ACHN (cell line): ENCODE measurements at places on chromosomes 5 and 9.

- DNase-seq: no peak
Observed at GRCh38 chr9:1200847-1201251, 150.7 kb downstream of the DMRT2 start.

DNA sequence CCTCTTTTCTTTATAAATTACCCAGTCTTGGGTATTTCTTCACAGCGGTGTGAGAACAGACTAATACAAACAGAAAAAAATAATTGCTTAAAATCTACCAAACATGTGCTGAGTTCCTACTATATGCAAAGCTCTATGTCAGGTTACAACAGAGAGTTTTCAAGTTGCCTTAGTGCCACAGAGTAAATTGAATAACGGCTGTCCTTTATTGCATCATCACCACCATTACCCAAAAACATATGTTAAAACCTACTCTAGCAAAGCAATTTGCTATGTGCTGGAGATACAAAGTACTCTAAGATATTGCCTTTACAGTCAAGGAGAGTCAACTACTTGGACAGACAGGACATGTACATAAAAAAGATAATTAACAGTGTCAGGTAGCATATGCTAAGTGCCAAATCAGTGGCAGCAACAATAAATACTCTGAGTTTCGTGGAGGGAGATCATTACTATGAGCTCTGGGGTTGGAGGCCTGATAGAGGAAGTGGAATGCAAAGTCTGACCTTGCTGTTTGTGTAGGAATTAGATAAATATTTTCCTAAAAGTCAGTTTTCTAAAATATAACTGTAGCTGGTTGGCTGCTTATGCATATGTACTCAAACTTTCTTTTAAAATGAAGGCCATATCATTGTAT is 1058.7 kb upstream of the WWC1 start:
- no peak for DNase-seq

GRCh38 chr5:52708463-52708862 is 79.3 kb upstream of the ITGA1 start:
- no peak for DNase-seq

DNA sequence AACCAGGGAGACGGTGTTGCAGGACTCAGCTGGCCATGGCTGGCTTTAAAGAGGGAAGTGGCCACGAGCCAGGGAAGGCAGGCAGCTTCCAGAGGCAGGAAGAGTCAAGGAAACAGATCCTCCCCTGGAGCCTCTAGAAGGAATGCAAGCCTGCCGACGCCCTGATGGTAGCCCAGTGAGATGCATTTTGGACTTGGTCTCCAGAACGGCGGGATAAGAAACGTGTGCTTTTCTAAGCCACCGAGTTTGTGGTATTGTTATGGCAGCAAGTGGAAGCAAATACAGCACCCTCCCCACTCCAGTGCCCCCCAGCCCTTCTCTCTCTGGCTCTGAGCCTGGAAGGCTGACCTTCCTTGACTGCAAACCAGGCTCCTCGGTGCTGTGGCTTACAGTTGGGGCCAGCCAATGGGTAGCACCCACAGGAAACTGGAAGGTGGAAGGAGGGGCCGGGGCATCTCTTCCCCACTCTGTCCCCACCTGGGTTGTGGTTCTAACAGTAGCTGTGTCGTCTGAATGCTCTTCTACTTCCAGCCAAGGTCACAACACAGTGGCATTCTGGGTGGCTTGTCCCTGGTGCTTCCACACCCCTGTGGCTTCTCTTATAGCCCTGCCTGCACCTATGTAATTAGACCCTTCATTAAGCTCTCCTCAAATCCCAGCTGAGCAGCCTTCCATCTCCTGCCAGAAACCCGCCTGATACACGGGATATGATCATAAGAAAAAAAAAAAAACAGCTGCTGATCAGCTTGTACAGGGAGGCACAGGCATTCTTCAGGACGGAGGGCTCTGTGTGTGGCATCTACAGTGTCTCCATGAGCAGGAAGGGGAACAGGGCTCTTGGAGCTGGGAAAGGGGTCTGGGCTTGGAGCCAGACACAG is 29.9 kb upstream of the UNC5A start:
- no peak for DNase-seq

DNA sequence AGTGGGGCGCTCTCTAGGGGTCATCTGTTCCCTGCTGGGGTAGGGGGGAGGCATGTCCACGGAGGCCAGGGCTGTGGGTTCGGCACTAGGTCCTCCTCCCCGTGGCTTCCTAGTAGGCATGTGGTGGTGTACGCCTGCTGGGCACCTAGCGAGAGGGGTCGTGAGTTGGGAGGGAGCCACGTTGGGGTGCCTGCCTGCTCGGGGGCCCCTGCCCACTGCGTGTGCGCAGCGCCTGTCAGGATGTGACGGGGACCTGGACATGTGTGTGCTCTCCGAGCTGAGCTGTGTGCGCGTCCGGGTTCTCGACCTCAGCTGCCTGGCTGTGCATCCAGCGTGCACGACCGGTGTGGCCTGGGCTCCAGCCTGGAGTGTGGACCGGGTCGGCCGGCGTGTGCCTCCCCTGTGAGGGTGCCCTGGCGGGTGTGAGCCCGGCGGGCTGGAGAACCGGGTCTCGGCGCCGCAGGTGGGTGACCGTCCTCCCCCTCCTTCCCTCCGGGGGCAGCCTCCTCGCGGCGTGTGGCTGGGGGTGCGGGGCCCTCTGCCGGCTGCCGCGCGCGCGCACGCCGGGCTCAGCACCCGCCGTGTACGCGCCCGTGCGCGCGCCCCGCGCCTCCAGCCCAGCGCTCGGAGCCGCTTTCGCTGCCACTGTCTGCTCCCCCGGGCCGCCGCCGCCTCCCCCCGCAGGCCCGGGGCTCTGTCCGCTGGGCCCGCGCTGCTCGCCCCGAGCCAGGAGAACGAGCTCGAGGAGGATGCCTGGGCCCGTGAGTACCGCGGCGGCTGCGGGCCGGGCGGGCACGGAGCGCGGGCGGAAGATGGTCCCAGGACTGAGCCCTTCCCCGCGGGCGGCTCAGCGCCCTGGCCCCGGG is at the start of gene PRR7:
Gene PRR7, plus strand, starts transcription at position 615 of the 866 bp plus-strand sequence. CDS start 8,254 bp downstream, outside the sequence.
- DNase-seq: peak; percentile 61

DNA sequence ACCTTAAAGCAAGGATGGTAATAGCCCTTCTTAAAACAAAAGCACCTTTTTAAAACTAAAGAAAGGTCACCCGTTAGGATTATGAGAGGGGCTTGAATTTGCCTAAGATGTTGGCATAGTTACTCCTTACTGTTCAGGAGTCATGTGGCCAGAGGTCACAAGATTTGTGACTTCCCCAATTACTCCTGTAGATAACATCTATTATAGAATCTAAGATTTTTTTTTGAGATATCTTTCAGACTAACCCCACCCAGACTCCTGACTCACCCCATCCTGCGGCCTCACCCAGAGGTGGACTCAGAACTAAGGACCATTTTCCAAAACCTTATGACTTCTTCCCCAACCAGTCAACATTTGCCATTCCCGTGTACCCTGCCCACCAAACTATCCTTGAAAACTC is 2.4 kb downstream of the CD180 start:
- DNase-seq: no peak

DNA sequence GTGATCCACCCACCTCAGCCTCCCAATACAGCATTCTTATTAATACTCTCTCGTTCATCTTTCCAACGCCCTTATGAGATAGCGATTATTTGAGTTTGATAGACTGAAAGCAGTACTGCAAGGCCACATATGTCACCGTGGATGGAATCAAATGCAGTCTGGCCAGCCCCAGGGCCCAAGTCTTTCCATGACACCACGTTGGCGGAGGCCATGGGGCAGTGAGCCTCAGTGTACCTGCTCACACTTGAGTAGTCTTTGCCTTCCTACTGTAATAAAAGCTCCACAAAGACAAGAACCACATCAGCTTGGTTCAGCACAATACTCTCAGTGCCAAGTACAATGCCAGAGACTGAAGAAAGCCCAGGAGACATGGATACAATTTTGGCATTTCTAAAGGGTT is 88.5 kb downstream of the TTLL11 start:
- DNase-seq: no peak

GRCh38 chr5:109689740-109690241 is at the start of gene MAN2A1:
TSS of gene MAN2A1 (plus strand) at chr5:109689927. CDS start at chr5:109690418, 491 bp downstream.
- peak; percentile 72 for DNase-seq

GRCh38 chr5:87400305-87400899 is 12.3 kb downstream of the CCNH start:
- DNase-seq: peak; percentile 57

- DNase-seq: no peak
Observed at GRCh38 chr9:132647806-132648205, 22.0 kb downstream of the DDX31 start.

GRCh38 chr5:54309276-54309675 is 1.1 kb downstream of the ARL15 start:
- peak; percentile 24 for DNase-seq

GRCh38 chr5:105146867-105147266 is 1584.3 kb upstream of the NUDT12 start:
- DNase-seq: no peak

DNA sequence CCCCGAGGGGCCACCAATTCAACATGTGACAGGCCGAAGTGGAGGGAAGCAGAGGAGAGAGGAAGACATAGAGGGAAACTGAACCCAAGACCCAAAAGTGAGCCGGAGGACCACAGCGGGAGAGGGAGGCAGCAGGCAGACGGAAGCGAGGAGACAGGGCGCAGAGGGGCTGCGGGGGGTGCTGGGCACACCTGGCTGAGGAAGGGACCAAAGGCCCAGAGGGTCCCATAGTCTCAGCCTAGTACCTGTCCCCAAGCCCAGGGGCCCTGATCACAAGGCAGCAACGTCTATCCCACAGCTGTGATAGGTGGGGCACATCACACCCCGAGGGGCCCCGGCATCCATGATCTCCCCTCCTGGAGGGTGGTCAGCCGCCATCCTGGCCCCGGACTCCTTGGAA is 7.1 kb upstream of the RALGDS start:
- no peak for DNase-seq

DNA sequence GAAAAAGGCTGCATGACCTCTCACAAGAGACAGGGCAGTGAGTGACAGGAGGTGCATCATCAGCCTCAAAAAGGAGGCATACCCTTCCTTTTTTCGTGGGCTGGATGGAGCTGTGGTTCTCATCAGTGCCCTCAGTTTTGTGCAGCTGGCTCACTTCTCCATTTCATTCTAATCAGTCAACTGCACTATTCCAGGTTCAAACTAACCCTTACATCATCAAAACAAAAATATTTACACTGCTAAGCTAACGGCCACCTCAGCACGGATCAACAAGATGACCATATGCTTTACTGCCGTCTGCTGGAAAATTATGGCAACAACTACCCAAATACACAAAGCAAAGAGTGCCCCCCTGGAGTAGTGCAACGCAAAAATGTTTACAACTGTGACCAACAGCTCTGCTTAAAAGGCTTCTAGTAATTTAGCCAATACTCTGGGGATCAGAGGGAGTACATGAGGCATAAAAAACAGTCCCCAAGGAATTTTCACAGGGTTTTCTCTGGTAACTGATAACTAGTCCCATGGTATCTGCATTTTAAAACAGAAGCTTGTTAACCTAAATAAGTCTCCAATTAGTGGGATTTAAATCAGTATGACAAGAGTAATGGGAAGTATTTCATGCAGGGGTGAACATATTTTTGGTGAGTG is 10.8 kb downstream of the KCNV2 start:
- DNase-seq: peak; percentile 41

DNA sequence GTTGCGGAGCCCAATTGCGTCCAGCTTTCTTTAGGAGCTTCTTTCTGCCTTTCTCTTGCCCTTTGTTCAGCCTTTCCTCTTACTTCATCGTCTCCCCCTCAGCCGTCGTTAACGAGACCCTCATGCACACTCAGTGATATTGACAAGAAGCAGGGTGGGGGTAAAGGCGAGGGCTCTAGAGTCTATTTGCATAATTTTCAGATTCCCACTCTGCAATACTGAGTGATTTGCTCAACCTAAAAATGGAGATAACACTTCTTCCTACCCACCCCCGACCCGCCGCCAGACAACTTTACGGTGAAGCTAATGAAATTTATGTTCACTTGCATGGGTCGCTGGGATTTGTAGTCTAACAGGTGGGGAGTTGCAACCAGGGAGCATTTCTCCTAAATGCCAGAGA is 1.3 kb upstream of the TBC1D2 start:
- DNase-seq: no peak

GRCh38 chr5:147446523-147446922 is 63.3 kb downstream of the DPYSL3 start:
- no peak for DNase-seq

DNA sequence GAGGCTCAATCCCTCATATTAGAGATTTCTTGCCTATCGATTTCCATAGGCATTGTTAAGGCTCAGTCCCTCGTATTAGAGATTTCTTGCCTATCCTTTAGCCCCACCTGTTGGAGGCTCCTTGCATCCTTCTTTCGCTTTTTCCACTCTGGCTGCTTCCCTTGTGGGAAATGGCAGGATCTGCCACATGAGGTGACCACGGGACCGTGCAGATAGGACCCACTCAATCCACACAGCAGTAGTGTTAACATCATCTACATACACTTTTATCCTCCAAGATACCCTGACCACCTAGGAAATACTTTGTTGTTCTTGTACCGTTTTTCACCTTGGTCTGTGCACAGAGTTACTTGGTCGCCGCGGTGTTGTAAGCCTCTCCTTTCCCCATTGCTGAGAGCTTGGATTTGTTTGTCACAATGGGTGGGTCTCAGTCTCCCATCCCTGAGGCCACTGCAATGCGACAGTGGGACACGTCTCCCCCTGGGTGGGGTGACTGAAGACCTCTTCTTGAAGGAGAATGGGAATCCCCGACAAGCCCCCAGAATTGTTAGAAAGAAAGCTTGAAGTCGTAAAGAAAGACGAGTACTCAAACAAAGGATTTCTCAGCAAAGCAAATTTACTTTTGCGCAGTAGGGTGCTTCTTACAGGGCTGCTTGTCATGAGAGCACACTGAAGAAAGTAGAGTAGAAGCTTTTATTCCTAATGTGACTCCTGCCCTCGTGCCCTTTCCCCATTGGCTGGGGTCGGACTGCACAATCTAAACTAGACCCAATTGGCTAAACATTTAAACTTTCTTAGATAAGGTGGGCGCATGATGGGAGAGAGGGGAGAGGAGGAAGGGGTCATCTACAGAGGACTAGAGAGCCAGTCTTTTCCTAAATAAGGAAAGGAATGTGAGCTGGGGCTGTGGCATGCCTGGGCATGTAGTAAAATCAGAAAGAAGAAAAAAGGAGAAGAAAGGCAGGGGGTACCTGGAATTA is 19.8 kb downstream of the IFT74 start:
- DNase-seq: peak; percentile 71

GRCh38 chr9:127336506-127337352 is 60.2 kb upstream of the SLC2A8 start:
- DNase-seq: peak; percentile 82

- DNase-seq: no peak
Observed at GRCh38 chr9:10562581-10563343, 50.0 kb downstream of the PTPRD start.

GRCh38 chr9:16524078-16524477 is 346.4 kb downstream of the BNC2 start:
- DNase-seq: no peak
